ENCODE measurements at places on chromosomes 4 and X.

GRCh38 chrX:38954520-38954919, 153.3 kb downstream of the MID1IP1 start:
- DNase-seq = no peak

- no peak for DNase-seq
Measured at GRCh38 chr4:99649778-99650177, 7.8 kb downstream of the C4orf54 start.

GRCh38 chr4:10715696-10716095, 31.1 kb upstream of the CLNK start:
- DNase-seq = no peak

- no peak for DNase-seq
Measured at GRCh38 chr4:118193421-118193820, 159.1 kb downstream of the NDST3 start.

DNA sequence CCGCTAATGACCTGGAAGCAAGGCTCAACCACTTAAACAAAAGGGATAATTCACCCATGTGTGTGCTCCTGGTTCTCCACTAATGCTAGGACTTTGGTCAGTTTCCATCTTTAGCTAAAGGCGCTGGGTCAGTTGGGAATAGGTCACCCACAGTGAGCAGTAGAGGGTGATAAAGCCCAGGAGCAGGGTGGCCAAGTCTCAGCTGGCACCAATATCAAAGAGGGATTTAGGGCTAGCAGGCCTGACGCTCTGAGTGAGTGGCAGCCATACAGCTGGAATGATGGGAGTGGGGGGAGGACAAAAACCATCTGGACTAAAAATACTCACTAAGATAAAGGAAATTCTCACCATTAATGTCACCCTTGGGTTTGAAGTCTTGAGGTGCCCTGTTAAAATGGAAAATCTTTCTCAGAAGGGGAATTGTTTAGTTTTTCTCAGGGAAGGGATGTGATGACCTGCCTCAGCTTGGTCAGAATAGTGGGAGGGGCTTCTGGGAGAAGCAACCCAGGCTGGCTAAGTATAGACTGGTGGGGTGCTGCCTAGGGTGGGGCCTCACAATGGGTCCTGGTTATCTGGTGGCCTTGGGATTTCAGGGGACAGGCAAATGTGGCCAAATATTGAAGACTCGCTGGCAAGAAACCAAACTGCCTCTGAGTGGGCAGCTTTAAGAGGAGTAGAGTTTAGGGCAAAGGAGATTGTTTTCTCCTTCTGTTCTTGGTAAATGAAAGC, 47.1 kb downstream of the TSC22D3 start:
- no peak for DNase-seq

DNA sequence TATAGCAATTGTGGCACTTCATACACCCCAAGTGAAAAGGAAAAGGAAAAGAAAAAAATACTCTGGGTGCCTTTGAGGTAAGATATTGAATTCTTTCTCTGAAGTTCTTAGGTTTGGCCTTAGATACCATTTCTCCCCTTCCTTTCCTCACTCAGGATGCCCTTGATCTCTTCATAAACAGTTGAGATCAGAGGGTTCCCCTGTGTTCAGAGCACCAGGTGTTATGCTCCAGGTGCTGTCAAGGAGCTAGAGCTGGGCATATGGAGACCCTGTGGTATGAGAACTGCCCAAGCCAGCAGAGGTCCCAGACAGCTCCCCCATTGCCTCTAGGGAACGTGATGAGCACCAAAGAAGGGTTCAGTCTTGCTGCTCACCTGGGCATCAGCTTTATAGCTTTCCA, 17.1 kb upstream of the CD40LG start:
- DNase-seq = no peak

GRCh38 chr4:110610940-110611831, 11.7 kb downstream of the PITX2 start:
- no peak for DNase-seq

DNA sequence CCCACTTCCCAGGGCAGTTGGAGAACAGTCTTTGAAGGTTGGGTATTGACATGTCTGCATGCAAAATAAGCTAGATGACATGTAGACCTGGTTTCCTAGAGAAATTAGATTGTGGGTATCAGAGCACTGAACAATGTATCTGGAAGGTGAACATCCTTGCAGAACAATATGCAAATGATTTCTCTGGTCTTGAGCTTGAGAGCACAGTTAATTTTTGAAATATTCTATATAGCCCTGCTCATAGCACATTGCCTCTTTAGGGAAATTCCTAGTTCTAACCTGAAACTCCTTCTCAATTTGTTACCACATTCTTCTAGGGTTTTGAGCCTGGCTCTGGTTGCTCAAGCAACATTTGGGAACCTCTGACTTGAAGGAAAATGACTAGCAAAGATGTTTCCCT, 41.6 kb upstream of the LAS1L start:
- no peak for DNase-seq

- no peak for DNase-seq
Measured at GRCh38 chr4:83552924-83553323, 17.0 kb downstream of the GPAT3 start.

DNA sequence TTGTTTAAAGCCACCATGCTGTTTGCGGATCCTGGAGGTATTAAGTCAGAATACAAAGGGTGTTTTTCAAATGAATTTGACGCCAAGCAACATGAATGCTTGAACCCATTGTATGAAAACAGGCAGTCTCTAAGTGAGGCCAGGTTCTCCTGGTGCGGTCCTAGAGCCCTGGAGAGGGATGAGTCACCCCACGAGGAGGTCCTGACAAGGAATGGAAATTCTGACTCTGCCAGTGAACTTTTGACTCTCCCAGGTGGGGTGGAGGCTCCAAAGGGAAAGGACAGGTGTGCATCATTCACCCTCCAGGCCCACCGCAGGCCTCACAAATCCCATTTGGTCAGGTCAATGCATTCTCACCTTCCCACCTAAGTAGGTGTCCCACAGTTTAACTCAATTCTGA, 1.5 kb downstream of the TRIM2 start:
- peak; percentile 69 for DNase-seq

GRCh38 chr4:120841580-120841979, 80.9 kb downstream of the PRDM5 start:
- no peak for DNase-seq

DNA sequence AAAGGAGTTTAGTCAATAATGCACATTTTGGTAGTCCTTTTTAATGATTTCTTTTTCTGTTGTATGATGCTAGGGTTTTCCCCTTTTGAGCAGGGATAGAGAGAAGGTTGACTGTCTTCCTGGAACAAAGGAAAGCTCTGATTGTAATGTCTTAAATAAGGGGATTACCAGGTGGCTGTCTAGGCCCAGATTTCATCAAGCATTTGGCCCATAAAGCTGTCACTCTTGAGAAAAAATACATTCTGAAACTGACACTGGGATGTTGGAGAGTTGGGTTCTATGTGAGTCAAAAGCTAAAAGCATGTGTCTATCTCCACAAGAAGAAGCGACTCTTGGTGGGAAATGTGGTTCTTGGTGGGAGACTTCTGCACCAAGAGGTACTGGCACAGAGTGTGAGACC, 26.4 kb downstream of the KIAA1210 start:
- DNase-seq = no peak

DNA sequence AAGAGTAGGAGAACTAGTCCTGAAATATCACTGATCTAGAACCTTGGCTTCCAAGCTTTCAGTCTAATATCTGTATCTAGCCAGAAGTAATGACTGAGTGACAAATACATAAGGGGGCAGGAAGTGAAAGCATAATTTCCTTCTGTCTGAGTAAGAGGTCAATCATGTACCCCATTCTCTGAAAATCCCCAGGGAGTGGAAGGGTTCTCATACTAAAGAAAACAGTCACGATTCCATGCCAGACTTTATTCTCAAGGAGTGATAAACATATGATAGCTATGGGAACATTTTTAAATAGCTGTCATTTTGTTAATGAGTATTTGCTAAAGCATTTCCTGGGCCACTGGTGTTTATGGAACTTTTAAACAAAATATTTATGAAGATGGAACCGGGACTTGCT, 308.5 kb downstream of the ARHGAP24 start:
- DNase-seq = no peak

DNA sequence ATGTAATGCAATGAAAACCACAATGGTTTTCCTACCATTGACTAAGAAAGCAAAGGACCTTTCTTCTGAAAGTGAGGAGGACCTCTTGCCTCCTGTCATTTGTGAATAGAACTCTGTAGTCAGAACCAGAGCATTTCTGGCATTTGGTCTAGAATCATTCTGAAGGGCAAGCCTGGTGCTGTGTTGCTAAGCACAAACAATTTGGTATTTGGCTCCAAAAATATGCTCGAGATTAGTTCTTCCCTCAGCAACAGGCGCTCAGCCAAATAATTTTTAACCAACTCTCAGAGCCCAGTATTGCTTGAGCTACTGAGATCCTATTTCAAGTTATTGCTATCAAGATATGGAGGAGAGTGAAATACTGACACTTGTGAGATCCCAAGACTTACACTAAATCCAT, 71.0 kb downstream of the SNCA start:
- DNase-seq = no peak

- DNase-seq = no peak
Measured at GRCh38 chrX:50448565-50448964, 22.1 kb downstream of the DGKK start.

- no peak for DNase-seq
Measured at GRCh38 chr4:172865531-172866127, 303.0 kb upstream of the GALNT7 start.

- peak; percentile 3 for DNase-seq
Measured at GRCh38 chr4:69524706-69525105, 29.0 kb upstream of the UGT2B4 start.

- DNase-seq = peak; percentile 58
Measured at GRCh38 chr4:135184715-135185114, 983.1 kb upstream of the PABPC4L start.

DNA sequence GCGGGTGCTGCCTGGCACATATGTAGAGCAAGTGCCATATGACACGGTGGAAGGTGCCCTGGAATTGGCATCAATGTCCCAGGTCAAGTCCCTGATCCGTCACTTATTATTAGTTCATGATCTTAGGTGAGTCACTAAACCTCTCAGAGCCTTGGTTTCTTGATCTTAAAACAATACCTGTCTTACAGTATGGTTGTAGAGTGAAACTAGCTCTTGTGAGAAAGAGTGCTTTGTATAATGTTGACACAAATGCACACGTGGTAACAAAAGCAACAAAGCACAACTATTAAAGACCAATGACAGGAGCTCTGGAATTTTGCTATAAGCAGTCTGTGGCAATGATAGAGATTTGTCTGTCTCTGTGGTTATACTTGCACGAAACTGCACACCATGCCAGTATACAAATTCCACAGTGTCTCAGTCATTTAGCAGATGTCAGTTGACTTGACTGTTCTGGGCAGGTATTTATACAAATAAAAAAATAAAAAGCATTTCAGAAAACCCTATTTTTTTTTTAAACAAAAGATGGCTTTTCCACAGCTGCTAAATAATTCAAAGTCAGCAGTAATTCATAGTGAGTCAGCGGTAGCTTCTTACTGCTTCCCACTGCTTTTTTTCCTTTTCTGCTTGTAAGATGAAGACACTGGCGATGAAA, 19.7 kb upstream of the ACSL1 start:
- DNase-seq = no peak

GRCh38 chr4:119286377-119287002, 35.4 kb downstream of the FABP2 start:
- peak; percentile 51 for DNase-seq

DNA sequence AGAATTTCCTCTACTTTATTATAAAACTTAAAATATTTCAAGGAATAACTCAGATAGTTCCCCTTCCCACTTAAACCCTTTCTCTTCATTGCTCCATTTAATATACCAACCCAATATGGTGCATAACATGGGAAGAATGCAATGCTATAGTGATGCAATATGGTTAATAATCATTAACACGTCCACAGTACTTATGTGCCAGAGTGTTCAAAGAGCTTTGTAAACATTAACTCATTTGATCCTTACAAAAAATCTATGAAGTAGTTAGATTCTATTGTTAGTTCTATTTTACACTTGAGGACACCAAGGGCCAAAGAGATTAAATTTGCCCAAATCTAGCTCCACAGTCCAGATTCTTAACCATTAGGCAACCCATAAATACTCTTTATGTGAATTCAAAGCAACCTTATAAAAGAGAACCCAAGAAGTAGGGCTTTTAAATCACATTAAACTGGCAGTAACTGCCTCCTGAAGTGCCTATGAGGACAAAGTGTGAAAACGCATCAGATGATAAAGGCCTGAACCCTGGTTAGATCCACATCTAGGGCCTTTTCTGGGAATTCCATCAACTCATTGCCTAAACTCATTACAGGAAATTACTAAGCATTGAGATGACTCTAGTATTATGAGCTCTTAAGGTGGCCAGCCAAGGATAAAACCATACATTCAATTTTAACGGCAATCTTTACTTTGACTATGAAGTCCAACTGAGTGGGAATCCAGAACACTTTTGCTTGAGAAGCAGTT, 94.3 kb downstream of the AREG start:
- DNase-seq = no peak

GRCh38 chr4:72568959-72569718, at the start of gene ADAMTS3:
TSS of gene ADAMTS3 (minus strand) at chr4:72569221. CDS start at chr4:72568762, 459 bp downstream.
- DNase-seq = peak; percentile 88

- DNase-seq = peak; percentile 71
Measured at GRCh38 chr4:4673070-4673469, 131.2 kb upstream of the STX18 start.

DNA sequence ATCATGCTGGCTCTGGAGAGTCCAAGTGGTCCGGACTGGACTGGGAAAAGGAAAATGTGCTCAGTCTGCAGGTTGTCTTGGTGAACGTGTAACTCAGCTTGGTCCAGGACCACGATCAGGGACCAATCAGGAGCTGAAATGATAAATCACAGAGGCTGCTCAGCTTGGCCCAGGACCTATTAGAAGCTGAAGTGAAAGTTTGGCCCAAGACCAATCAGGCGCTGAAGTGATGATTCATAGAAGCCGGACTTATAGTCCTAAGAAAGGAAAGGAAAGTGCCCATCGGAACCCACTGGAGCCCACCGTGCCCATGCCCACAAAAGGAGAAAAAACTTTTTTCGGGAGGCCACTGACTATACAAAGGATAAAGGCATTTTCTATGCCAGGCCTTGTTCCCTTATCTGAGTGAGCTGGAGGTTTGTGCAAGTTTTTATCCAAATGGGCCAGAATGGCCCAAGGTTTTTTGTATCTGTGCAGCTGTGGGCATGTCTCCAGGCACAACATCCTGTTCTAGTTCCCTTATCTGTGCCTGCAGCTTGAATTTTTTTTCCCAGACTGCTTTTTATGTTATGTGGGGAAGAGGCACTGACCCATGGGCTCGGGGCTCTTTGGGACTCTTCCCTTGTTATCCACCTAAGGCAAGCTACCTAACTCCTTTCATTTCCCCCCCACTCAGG, 194.4 kb downstream of the FAM133A start:
- no peak for DNase-seq

GRCh38 chr4:168696280-168696679, 199.4 kb downstream of the PALLD start:
- DNase-seq = no peak

DNA sequence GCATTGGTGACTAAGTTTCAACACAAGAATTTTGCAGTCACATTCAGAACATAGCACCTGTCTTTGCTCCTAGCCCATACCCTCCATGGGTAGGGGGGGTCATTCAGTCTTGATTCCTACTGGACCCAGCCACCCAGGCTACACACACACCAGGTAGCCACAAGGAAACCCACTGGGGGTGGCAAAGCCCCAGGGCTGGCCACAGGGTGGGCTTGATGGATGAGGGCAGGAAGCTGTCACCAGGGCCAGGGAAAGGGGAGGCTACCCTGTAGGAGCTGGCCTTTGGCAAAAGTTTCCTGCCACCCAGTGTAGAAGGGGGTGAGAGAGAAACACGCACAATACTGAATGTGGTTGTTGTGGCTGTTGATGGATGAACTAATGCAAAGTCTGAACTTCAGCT, 74.5 kb upstream of the NKX1-1 start:
- DNase-seq = no peak

GRCh38 chr4:7910263-7910896, 29.3 kb downstream of the AFAP1 start:
- no peak for DNase-seq
